ENCODE measurements at places on chromosomes 6 and 20.

DNA sequence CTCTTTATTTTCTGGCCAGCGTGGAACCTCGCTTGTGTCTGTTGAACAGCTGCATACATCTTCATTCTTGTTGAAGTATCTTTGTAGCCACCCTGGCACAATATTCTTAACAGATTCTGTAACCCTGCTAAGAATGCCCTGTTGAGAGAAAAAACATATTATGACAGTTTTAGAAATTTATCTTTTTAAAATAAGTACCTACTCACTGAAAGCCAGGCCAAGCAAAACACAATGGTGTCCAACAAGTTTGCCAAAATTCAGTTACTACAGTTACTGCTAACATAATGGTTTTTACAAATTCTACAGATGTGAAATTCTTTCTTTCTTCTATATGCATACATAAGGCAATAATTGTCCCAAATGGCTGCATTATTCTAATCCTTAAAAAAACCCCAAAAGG is 18.2 kb downstream of the NUP153 start:
- DNase-seq = no peak

DNA sequence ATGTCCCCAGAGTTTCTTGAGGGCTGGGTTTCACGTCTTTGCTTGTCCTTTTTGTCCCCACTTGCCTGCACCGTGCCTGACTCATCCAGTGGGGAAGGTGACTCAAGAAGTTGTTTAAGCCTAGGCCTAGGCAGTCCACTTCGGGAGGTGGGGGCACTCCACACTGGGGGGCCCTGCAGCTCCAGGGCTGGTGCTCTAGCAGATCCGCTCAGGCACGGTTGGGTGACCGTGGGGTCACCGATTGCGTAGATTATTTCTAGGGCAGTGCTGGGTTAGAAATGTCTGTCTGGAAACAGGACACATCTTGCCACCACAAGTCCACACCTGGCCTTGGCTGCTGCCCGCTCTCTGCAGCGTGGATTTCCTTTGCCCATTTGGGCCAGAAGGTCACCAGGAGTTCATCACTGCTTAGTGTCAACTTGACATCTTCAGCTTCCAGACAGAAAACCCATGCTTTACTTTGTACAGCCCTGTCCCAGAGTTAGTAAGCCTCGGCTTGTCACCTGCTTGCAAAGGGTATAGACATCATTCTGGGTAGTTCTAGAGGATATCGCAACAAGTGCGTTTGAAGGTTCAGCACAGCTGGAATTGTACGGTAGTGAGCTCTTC is 13.6 kb upstream of the C20orf144 start:
- no peak for DNase-seq

- DNase-seq = no peak
Measured at GRCh38 chr20:2261046-2261485, 34.7 kb upstream of the TGM3 start.

DNA sequence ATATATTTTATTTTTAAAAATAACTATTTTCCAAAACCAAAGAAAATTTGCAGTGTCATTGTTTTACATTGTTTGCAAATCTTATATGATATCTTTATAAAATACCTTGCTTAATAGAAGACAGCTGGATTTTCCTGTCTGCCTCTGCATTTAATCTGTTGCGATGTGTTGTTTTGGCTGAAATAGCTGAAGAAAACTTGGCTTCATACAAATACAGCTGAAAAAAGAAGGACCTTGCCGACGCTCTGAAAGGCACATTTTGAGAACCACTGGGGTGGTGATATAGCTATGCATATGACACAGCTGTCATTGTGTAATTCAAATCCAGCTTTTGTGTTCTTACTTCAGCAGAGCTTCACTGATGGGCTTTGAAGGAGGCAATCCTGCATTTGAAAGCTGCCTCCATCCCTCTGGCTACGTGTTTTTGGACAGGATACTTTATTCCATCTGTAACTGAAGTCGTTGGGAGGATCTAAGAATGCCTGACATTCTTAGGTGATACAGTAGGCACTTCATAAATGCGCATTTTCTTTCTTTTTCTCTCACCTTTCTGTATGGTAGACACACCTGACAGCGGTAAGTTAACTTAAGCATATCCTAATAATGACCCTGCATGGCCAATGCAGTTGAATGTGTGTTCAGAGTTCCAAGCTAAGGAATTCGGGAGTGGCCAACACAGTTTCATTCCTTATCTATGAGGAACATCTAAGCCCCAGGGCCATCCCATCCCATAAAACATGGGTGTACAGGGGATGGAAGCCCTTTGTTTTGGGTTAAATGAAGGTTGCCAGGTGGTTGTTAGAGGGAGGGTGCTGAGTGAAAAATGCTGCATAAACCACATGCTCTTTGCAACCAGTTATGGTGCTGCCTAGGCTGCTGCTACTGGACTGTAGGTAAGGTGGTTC is 213.0 kb downstream of the TFAP2A start:
- DNase-seq = no peak

- no peak for DNase-seq
Measured at GRCh38 chr20:23135449-23136420, 49.6 kb upstream of the CD93 start.

GRCh38 chr20:25066386-25066785 is 8.4 kb upstream of the ACSS1 start:
- peak; percentile 50 for DNase-seq

DNA sequence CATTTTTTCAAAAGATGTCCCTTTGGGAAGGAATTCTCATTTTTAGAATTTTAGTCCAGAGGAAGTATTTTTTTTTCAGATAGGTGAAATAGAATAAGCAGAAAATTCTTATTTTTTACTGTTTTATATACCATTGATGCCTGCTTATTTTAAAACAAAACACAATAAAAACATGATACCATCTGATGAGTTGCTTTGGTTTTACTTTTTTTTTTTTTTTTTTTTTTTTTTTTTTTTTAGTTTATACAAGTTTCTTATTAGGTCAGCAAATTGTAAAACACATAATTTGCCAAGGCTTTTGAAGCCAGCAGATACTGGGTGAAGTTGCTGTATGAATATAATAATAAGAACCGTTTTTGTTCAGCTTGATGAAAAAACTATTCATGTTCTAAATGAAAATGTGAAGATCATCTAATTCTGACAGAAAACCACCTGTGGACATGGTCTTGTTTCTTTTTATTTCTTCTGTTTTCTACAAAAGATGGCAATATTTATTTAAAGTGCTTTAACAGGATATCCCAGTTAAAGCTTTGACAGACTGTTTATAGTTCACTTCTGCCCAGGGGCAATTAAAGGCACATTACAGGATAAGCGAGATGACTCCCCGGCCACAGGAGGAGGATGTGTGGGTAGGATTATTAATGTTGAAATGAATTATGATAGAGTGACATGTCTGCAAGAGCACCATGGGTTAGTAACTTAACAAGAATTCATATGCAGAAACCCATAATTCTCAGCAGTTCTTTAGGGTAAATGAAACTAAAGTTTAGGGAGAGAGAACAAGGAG is 31.1 kb downstream of the MYB start:
- DNase-seq = no peak

DNA sequence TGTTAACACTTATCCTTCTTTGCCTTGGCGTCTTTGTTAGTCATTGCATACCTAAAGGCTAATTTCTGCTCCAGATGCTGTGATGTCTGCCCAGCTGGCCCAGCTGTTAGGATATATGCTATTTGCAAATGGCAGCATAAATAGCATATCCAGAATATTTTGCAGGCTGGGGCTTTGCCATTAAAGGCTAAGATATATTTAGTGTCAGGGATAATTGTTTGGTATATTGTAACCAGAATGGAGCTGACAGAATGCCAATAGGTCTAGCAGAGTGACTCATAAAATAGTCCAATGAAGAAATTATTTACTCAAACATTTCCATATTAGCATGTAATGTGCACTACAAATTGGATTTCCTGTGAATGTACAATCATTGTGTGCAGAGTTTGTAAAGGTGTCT is 584.1 kb upstream of the FLRT3 start:
- no peak for DNase-seq

- no peak for DNase-seq
Measured at GRCh38 chr6:12014027-12014872, 2.1 kb downstream of the HIVEP1 start.

DNA sequence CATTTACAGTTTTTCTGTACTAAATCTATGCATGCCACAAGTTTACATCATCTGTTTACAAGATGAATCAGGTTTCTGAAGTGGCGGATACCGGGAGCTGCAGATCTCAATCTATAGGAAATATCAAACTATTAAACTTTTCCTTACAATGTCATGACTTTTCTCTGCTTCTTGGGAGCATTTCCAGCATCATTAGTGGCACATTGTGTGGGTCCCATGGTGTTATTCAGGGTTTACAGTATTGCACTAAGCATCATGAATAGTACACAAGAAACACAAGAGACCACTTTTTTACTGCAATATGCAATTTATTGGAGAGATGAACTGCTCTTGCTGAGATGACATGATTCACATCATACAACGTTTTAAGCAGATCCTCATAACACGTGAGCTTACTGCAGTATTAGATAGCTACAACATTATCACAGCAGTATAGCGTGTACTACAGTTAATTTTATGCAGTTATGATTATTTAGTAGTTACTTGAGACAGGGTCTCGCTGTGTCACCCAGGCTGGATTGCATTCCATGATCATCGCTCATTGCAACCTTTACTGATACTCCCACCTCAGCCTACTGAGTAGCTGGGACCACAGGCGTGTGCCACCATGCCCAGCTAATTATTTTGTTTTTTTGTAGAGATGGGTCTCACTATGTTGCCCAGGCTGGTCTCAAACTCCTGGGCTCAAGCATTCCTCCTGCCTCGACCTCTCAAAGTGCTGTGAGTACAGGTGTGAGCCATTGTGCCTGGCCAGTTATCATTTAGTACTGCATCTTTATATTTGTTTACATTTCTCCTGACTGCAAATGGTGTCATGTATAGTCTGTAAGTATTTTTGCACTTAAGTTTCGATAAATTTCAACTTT is 18.4 kb downstream of the BLTP3A start:
- DNase-seq = no peak

- no peak for DNase-seq
Measured at GRCh38 chr6:71199736-71200135, 88.9 kb upstream of the OGFRL1 start.

DNA sequence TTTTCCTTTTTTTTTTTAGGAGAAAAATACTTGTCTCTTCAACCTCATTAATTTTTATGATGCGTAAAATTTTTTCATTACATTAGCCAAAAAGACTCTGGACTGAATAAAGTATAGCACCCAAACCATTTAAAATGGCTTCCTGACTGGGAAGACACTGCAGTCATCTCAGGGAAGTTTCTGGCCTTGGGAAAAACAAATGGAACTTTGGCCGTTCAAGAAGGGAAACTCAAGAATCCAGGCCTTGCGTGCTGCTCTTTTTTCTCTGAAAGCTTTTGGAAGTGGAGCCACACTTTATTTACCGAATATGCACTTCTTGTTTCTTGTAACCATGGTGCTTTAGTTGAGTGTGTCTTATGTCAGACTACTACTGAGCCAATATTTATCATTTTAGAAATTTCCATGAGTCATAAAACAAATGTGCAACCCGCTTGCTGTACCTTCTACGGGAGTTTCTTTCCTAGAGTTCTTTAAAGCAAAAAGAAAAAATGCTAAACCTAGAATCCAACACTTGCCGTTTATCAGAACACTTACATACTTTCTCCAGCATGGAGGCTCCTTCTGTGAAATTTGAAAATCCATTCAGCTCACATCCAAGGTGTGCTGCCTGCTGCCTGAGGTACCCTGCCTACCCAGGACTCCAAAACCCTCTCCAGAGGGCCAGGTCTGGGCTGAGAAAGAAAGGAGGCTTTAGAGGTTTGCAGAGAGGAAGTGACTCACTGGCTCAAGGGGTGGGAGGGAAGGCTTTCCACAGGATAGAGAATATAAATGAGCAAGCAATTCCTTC is 11.5 kb upstream of the DSTN start:
- no peak for DNase-seq

- DNase-seq = no peak
Measured at GRCh38 chr6:144220031-144220790, 64.9 kb upstream of the UTRN start.

GRCh38 chr20:4192378-4193068 is 177.2 kb upstream of the RNF24 start:
- no peak for DNase-seq

GRCh38 chr6:41713159-41713649 is 22.2 kb downstream of the TFEB start:
- DNase-seq = no peak

DNA sequence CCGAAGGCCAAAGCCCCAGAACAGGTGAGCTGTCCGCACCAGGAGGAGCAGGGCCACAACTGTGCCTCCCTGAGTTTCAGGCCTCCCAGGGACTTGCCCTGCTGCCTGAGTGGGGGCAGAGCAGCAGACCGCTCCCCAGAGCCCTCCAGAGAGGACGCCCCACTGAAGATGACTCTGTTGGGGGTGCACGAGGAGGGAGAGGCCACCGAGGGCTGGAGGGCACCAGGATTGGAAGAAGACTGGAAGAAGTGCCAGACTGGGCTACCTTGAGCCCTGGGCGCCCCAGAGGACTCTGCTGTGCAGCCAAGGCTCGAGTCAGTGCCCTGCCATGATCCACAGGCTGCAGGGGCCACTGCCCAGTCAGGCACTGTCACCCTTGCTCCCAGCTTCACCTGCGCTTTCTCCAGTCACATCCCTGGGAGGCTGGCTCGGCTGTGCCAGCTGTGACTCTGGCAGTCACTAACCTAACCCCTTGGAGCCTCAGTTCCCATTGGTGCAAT is 11.3 kb downstream of the CST7 start:
- DNase-seq = no peak
